ENCODE measurements at places on chromosomes 6 and 20. TPM values are rescaled to one million over a fixed set of nuclear protein-coding genes. Genes with fewer than 3 reads are reported as not detected.

- no peak for DNase-seq
Measured at GRCh38 chr6:151962246-151962846, 154.9 kb downstream of the ESR1 start.

DNA sequence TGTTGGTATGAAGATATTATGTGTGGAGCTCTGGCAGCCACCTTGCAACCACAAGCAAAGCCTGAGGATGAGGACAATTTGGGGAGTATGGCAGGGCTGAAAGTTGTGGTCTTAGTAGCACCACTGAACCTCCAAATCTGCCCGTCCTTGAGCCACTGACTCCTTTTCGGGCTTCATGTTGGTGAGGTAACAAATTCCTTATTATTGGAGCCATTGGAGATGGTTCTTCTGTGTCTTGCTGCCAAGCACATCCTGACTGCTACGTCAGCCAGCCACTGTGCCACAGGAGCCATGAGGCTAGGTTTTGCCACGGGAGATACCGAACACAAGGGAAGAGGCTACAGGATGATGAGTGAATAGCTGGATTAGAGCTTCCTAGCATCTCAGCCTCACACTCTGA is 201.6 kb downstream of the BMP7 start:
- DNase-seq: no peak

DNA sequence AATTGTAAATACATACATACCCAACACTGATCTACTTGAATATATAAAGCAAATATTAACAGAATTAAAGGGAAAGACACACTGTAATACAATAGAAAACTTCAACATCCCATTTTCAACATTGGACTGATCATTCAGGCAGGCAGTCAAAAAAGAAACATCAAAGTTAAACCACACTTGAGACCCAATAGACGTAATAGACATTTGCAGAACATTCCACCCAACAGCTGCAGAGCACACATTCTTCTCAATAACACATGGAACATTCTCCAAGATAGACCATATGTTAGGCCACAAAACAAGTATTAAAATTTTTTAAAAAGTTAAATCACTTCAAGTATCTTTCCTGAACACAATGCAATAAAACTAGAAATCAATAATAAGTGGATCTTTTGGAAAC is 698.2 kb downstream of the COL12A1 start:
- DNase-seq: no peak

- DNase-seq: no peak
Measured at GRCh38 chr6:138405816-138406413, 1.9 kb downstream of the HEBP2 start.

DNA sequence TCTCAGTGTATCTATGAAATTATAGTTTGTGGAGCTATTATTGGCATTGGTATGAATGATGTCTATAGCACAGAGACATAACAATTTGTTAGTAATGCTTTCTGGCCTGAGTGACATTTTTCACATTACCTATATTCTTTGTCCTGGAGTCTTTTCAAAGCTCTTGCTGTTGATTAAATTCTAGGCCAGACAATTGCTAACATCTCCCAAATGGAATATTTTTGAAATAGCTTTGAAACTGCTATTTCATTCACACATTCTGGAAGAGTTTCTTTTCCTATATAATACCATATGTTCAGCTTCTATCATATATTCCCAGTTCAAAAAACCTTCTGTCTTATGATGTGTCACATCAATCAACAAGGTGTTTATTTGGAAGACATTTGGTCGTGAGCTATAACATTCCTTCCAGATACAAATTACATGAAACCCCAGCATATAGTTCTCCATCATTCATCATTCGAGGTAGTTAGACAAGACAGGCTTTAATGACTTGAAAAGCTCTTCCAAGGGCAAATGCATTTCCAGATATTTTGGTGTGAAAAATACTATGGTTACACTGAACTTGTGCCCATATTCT is 452.8 kb downstream of the KHDRBS2 start:
- DNase-seq: no peak

- DNase-seq: no peak
Measured at GRCh38 chr6:17219098-17219497, 62.1 kb upstream of the RBM24 start.

DNA sequence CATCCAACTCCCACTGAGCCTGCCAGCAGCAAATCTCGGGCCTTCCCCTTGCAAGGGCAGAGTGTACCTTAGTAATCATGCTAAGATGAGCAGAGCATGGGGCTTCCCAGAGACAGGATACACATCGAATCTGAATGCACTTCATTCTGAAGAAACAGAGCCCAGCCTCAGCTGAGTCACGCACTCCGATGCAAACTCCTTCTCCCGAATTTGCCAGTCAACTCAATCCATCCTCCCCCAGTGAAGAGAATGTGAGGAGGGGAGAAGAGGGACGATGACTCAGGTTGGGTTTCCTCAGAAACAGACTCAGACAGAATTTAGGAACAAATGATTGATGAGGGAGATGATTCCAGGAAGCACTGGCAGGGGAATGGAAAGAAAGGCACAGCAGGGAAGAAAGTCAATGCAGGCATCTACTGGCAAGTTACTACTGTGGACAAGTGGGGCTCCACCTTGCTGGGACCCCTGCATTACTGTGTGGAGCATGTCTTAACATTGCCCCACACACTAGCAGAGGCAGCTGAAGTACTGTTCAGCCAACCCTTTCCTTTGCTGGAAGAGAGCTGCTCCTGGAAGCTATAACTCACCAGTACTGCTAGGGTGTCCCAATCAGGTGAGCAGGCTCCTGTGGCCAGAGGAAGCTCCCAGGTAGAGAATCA is 251.6 kb downstream of the ADGB start:
- no peak for DNase-seq

DNA sequence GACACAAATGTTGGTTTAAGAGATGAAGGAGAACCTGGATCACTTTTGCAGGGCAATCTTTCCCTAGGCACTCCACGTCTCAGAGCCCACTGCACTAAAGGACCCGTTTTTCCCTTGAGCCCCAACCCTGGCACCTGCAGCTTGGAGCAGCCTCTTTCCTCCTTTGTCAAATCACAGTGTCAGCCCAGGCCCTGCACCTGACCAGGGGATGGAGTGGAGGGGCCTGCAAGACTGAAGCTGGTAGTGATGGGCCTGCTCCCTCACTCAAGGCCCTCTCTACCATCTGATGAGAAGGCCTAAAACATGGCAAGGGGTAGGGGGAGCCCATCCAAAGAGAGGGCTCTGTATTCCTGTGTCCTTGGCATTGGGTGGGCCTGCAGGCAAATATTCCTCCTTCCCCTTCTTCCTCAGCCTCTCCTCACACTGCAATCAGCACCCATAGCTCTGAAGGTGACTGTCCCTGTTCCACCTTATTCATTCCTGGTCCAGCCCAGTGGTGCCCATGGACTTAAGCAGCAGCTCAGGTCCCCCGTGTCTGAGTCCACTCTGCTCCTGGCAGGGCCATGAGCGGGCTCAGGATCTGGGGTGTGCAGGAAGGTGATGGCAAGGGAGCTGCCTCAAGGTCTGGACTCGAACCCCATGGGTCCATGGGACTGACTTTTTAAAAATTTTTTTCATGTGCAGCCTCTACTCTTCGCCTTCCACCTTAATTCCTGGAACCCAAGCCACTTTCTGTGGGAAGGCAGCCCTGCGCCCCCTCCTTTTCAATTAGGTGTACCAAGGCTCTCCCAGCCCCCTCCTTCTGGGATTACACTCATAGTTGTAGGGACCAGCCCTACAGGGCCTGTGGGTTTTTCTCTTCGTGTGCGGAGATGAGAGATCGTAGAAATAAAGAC is 6.7 kb downstream of the RAET1G start:
- DNase-seq: no peak

DNA sequence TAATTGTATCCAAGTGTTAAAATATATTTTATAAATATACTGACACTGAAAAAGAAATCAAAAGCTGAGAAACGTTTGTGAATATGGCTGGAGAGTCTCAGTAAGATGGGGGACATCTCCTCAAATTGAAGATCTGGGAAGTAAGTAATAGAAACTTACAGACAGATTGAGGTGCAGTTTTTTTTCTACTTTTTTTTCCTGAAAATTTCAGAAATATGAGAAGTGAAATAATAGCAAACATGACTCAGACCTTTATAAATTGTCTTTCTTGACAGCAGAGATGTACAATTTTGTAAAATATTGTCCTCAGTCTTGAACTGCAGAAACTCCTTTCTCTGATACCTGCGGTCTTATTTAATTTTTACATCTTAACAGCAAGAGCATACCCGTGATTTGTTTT is 347.1 kb downstream of the UTRN start:
- no peak for DNase-seq

DNA sequence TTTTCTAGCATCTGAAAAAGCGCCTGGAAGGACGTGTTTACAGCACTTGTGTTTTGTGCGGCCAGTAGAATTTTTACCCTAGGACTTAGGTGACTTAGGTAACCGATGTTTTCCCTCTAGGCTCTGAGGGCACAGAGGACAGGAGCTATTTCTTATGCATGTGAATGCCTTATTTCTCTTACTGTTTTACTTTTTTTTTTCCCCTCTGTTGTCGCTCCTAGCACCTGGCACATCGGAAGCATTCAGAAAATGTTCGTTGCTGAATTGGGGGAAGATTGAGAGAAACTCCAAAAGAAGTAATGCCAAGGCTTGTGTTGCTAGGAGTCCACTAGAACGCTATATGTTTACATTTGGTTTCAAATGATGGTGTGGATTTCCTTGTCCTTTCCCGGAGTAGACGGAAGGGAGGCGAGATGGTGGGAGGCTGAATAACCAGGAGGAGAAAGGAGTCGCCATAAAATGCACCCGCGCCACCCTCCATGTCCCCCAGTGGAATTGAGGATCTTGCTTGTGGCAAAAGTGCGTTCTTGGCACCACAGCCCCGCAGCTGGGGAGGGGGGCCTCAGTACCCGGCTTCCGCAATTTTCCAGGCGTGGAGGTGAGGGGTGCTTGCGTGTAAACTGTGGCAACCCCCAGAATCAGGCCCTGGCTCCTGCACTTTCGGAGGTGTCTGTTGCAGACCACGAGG is 6.9 kb downstream of the OLIG3 start:
- DNase-seq: no peak

- no peak for DNase-seq
Measured at GRCh38 chr20:16919841-16920240, 171.7 kb downstream of the OTOR start.

DNA sequence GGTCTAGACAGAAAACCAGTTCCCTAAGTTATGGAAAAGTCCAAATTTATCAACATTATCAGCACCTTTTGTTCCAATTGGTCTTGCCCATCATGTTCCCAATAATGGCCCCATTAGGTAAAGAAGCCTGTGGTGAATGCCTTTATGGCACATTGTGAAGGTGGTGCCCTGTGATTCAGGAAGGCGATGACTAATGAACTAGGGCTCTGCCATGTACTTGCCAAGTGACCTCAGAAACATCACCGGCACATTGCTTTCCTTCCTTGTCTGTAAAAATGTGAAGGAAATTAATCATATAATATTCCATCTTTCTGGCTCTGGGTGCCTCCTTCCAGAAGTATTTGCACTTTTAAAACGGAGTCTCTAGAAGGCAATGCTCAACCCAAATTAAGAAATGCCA is 132.3 kb downstream of the UNC5CL start:
- DNase-seq: no peak

DNA sequence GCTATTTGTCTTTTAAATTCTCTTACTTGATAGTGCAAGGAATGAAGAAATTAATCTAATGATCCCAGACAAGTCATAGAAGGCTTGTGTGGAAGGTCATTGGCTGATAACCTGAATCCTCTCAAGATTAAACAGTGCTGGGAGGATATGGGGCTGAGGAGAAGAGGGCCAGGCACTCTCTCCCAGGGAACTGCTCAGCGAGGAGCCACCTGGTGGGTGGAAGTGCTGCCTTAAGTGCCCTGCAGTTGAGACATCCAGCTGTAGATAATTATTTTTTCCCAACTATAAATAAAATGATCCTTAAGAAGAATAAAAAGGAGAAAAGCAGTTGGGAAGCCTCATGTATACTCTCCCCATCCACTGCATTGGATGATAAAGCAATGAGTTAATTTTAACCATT is 47.9 kb downstream of the BTBD3 start:
- no peak for DNase-seq

- DNase-seq: no peak
Measured at GRCh38 chr20:3749689-3750531, 17.4 kb downstream of the HSPA12B start.

DNA sequence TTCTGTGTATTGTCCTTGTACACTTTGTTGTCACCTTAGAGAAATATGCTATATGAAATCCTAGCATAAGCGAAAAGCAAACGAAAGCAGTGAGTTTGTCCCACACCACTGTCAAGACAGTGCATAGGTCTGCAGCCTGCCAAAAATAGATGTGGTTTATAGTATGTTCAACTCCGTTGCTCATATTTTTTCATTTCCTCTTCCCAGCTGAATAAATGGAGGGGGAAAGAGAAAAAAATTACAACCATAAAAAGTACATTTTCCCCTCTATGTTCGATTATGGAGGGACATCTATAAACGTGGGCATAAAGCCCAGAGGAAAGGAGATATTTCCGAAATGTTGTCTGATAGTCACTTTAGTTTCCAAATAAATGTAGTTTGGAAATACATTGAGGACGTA is 25.8 kb downstream of the PRL start:
- no peak for DNase-seq

GRCh38 chr6:124057461-124057860 is 253.8 kb downstream of the NKAIN2 start:
- DNase-seq: no peak

DNA sequence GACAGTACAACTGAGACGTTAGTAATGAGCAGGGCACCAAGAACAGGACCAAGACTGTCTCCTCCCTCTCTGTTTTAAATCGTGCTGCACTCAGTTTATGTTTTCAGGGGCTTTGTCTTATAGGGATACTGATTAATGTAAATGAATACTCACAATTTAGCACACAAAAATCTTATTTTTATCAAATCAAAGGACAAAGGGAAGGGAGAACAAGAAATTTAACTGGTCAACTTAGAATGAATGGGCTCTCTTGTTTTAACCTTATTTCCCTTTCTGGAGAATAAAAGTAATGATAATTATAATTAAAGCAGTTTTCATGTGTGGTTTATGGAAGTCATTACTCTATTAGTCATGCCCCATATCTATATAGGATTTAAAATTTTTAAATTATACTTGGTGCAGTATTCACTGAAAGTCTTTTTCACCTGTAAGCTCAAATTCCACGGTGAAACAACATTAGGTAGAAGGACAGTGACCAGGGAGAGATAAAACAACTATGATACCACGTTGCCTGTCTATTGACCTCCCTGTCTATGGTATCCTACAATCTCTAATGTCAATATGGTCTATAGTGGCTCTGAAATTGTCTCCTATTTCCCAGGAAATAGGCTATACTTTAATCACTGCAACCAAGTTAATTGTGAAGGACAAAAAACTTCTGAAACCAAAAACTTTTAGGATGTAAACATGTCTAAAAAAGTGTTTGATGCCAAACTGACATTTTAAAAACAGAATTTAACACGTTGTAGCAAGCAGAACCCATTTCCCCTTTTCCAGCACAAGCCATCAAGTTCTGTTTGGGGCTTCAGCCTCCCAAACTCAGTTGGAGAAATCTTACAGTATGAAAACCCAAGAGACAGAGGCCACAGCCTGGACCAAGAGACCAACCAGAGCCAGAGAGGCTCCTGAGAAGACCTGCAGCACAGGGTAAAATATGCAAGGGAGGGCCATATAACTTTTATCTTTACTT is 15.0 kb downstream of the ELOVL5 start:
- no peak for DNase-seq

Gene MLIP
- 4.4 TPM for total RNA-seq

Gene ZNF165
- 1.0 TPM for total RNA-seq

Gene RAB44
- total RNA-seq: 0.26 TPM

Gene TPX2
- 22.7 TPM for total RNA-seq

Gene PRR18
- not detected for total RNA-seq

Gene MAP7
- 10.4 TPM for total RNA-seq

Gene TRIM40
- total RNA-seq: not detected

Gene C20orf141
- total RNA-seq: not detected
